Hematopoietic multipotent progenitor cell (in vitro differentiated cells): ENCODE measurements at places on chromosomes 1 and 21. TPM values are rescaled to one million over a fixed set of nuclear protein-coding genes. Genes with fewer than 3 reads are reported as not detected.

The PKNOX1 gene
- total RNA-seq = 13.7 TPM

The ZNF670 gene
- 1.1 TPM for total RNA-seq

The PLEKHA6 gene
- 1.6 TPM for total RNA-seq

- no peak for DNase-seq
Measured at GRCh38 chr1:231952154-231952553, 325.6 kb downstream of the DISC1 start.

DNA sequence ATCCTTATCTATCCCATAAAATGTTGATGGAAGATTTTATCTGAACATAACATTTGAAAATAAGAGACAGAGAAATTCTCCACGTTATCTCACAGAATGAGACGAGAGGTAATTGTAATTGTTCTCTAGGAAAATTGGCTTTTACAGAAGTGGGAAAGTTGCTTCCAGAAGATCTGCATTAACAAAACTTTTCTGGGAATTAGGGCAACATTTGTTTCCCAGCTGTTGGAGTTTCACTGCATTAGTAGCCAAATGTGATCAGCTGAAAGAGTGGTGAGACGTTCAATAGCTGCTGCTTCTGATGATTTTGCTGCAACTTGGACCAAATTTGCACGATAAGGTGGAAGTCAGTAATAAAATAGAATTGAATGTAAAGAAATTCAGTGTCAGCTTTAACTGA, 7.6 kb downstream of the CHODL start:
- no peak for DNase-seq

DNA sequence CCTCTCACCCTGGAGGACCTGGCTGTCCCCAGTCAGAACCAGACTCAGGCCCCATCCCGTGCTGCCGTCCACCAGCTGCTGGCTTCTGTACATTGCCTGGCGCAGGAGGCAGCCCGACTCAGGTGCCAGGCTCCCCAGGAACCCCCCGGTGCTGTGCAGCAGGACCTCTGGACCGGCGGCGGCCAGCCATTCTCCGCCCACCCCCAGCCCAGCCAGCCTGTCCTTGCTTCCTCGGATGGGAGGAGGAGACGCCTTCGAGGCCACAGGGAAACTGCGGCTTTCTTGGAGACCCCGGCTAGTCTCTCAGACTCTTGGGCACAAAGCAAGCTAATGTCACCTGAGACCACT, 4.4 kb downstream of the C1orf167 start:
- no peak for DNase-seq

DNA sequence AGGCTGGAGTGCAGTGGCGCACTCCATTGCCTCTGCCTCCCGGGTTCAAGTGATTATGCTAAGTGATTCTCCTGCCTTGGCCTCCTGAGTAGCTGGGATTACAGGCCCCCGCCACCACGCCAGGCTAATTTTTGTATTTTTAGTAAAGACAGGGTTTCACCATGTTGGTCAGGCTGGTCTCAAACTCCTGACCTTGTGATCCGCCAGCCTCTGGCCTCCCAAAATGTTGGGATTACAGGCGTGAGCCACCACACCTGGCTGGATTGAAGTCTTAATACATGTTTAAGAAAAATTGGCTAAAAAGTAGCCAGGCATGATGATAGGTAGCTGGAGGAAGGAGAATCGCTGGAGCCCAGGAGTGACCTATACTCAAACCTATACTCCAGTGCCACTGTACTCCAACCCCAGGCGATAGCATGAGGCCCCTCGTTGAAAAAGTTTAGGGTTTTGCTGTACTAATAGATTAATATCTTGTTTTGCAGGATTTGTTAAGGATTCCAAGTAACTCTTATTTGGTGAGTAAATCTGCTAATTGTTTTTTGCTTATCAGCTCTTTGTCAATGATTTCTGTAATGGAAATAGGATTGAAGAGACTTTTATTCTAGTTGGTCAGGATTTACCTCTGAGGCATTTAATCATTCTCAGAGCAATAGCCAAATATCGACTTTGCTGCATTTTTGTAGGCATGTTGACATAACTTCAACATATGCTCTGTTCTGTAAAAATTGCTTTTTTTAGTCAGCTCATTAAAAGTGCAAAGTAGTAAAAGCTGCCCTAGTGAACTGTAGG, 2.0 kb downstream of the RCC1 start:
- DNase-seq = no peak
